GOT3 (cell line): ENCODE measurements at places on chromosomes 7 and 10.

- no peak for DNase-seq
Measured at GRCh38 chr10:8581521-8582225, 527.2 kb downstream of the GATA3 start.

DNA sequence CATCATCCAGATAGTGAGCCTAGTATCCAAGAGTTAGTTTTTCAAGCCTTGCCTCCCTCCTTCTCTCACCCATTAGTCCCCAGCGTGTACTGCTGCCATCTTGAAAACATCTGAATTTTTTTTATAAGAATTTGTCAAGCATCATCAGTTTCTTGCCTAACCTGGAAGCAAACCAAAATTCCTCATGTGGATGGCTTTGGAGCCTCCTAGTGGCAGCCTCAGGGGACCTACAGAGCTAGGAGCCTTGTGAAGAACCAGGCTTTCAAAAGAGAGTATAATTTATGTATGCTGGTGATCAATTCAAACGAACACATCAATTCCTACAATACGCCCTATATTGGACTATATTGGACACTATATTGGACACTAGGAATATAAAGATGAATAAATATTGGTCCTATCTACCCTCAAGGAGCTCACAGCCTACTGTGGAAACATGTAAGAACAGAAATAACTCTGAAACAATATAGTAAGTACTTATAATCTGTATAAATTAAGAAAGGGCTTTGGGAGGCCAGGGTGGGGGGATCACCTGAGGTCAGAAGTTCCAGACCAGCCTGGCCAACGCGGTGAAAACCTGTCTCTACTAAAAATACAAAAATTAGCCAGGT lies 63.4 kb downstream of the HPSE2 start:
- no peak for DNase-seq

DNA sequence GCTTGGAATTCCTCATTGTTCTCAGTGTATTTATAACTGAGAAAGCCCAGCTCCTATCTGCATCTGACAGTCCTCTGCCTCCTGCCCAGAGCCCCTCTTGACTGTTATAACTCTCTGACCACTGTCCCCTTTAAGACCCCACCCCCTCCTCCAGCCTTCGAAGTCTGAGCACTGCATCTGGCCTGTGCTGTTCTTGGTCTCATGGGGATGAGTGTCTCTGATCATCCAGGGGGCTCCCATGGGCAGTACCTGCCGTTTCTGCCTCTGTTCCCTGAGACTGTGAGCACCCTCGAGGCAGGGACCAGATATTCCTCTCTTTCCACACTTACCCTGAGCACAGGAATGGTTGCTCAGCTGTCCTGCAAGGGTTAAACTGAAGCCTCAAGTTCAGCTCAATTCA lies 7.7 kb downstream of the GHRHR start:
- DNase-seq, result no peak

- DNase-seq, result no peak
Measured at GRCh38 chr7:4871930-4872675, 10.3 kb upstream of the PAPOLB start.

GRCh38 chr10:127592586-127592985 lies 43.5 kb downstream of the NPS start:
- no peak for DNase-seq

- no peak for DNase-seq
Measured at GRCh38 chr10:111524134-111524533, 447.3 kb downstream of the ADRA2A start.

DNA sequence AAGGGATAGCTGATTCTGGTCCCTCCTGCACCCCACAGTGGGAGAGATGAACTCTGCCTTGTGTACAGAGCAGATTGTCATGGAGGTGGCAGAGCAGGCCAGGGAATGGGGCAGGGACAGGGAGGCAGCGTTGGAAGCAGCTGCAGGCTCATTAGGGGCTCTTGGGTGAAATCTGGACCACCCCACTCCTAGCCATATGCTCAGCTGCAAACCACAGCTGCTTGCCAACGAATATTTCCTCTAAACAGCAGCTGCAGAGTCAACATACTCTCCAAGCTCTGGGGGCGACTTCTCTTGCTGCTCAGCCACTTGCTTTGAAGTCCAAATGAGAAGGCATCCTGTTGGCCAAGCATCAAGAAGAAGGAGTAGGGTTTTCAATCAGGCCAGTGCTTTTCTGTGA lies 302.3 kb upstream of the AUTS2 start:
- no peak for DNase-seq
